ENCODE measurements at places on chromosomes 2 and 18.

- peak; percentile 55 for DNase-seq
Observed at GRCh38 chr2:20614201-20615067, 36.5 kb downstream of the HS1BP3 start.

- DNase-seq: no peak
Observed at GRCh38 chr2:118834901-118835745, 12.3 kb downstream of the EN1 start.

GRCh38 chr2:694906-695510 is 17.8 kb upstream of the TMEM18 start:
- no peak for DNase-seq

GRCh38 chr18:69088973-69089372 is 291.1 kb downstream of the CCDC102B start:
- no peak for DNase-seq

- no peak for DNase-seq
Observed at GRCh38 chr2:202965810-202966460, 48.7 kb upstream of the NBEAL1 start.

Measured in upper lobe of right lung (tissue), 1 donor.